ENCODE measurements at places on chromosomes 3 and 15. TPM values are rescaled to one million over a fixed set of nuclear protein-coding genes. Genes with fewer than 3 reads are reported as not detected.
A peak's percentile ranks its signal among the peaks of the same experiment; 100 is the strongest.

GRCh38 chr15:44566155-44566540, 29.2 kb downstream of the EIF3J start:
- peaks cover 82% of the 10 kb centered on the region for H3K36me3 ChIP-seq
- H3K27ac ChIP-seq: no peak overlapping the region
- H3K4me3 ChIP-seq: no peak overlapping the region
- no peak for DNase-seq

DNA sequence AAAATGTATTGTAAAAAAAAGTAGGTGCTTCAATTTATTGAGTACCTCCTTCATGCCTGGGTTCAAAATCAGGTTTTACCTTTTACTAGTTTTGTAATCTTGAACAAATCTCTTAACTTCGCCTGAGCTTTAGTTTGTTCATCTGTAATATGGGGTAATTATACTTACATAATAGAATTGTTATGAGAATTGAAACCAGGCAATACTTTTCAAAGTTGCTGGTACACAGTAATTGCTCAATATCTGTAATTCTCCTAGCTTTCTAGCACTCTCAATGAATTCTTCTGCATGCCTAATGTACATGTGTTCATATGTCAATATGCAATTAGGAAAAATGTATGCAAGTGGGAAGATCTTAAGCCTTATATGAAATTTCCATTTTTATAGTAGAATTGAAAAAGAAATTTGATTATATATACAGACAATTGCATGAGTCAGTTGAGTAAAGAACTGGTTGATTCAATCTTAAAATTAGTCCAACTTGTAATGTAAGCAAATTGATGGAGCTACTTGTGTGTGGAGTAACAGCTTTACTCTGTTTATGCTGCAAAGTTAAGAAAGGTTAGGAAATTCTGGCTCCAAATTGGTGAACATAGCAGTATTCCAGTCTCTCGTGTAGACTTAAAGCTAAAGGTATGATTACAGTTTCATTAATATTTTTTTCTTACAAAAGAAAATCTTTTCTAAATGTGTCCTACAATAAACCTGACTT, 4.1 kb downstream of the TNFSF10 start:
- no peak overlapping the region for H3K27ac ChIP-seq
- no peak for DNase-seq
- no peaks in the 10 kb centered on the region for H3K4me1 ChIP-seq
- no peaks in the 10 kb centered on the region for H3K27me3 ChIP-seq
- H3K36me3 ChIP-seq: no peaks in the 10 kb centered on the region

GRCh38 chr3:140456974-140457373, 220.9 kb upstream of the TRIM42 start:
- H3K4me3 ChIP-seq: no peak overlapping the region
- H3K36me3 ChIP-seq: no peaks in the 10 kb centered on the region
- DNase-seq: no peak
- H3K4me1 ChIP-seq: no peaks in the 10 kb centered on the region
- H3K27me3 ChIP-seq: no peaks in the 10 kb centered on the region
- H3K27ac ChIP-seq: no peak overlapping the region

DNA sequence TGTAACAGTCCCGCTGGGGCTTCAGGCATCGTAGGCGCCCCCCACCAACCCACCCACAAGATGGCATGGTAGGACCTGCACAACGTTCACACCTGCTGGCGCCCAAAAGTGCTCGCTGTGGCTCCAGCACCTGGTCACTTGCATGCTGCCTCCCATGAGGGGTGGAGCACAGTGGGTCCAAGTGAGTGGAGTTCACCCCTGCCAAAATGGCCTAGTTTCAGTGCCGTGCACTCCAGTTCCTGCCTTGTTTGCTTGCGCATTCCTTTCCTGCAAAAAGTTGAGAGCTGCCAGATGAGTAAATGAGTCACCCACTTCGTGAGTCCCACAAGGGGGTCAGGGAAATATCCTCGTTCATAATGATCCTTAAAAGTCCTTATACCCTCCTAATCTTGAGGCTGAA, 788.7 kb upstream of the DPPA4 start:
- DNase-seq: peak; percentile 46
- H3K4me3 ChIP-seq: no peak overlapping the region
- no peak overlapping the region for H3K27ac ChIP-seq
- no peaks in the 10 kb centered on the region for H3K36me3 ChIP-seq
- no peaks in the 10 kb centered on the region for H3K27me3 ChIP-seq

GRCh38 chr3:117297065-117297464, 587.5 kb downstream of the TUSC7 start:
- no peaks in the 10 kb centered on the region for H3K36me3 ChIP-seq
- H3K27me3 ChIP-seq: no peaks in the 10 kb centered on the region
- DNase-seq: no peak
- H3K27ac ChIP-seq: no peak overlapping the region

Gene MYD88
- total RNA-seq: 16.2 TPM

Gene AMOTL2
- total RNA-seq: 103 TPM

Gene CNBP
- 357 TPM for total RNA-seq

- H3K27me3 ChIP-seq: no peaks in the 10 kb centered on the region
- no peak overlapping the region for H3K27ac ChIP-seq
- no peak for DNase-seq
These were observed 176.5 kb upstream of the KCNMB2 start for GRCh38 chr3:178359728-178360127.

Gene JMJD7
- 22.1 TPM for total RNA-seq

- H3K4me1 ChIP-seq: no peaks in the 10 kb centered on the region
- no peak overlapping the region for H3K4me3 ChIP-seq
- H3K27ac ChIP-seq: peak overlapping the region; percentile 4
- no peak for DNase-seq
- no peaks in the 10 kb centered on the region for H3K27me3 ChIP-seq
These were observed 89.2 kb downstream of the TAMM41 start for GRCh38 chr3:11757441-11757875.

Gene C3orf38
- 37.9 TPM for total RNA-seq

Gene TMEM207
- not detected for total RNA-seq

- no peaks in the 10 kb centered on the region for H3K36me3 ChIP-seq
- H3K4me3 ChIP-seq: peak within 1 kb of the TSS; percentile 80
- H3K27me3 ChIP-seq: peaks cover 51% of the 10 kb centered on the region
- no peaks in the 10 kb centered on the region for H3K4me1 ChIP-seq
These were observed at the start of gene CLSTN2 for GRCh38 chr3:139935016-139935865. CLSTN2 (plus strand) TSS chr3:139935185.

- no peak overlapping the region for H3K27ac ChIP-seq
- DNase-seq: no peak
- no peaks in the 10 kb centered on the region for H3K27me3 ChIP-seq
- H3K4me1 ChIP-seq: peaks cover 3% of the 10 kb centered on the region
- no peak overlapping the region for H3K4me3 ChIP-seq
These were observed 20.8 kb downstream of the PIF1 start for GRCh38 chr15:64804619-64805018.

- peak; percentile 80 for DNase-seq
- no peak overlapping the region for H3K27ac ChIP-seq
- no peaks in the 10 kb centered on the region for H3K36me3 ChIP-seq
- H3K4me1 ChIP-seq: no peaks in the 10 kb centered on the region
- H3K27me3 ChIP-seq: no peaks in the 10 kb centered on the region
- no peak overlapping the region for H3K4me3 ChIP-seq
These were observed 225.5 kb downstream of the SLCO3A1 start for GRCh38 chr15:92079047-92079446.

GRCh38 chr15:54208786-54209185, 230.5 kb downstream of the UNC13C start:
- no peak overlapping the region for H3K4me3 ChIP-seq
- H3K36me3 ChIP-seq: no peaks in the 10 kb centered on the region
- no peak overlapping the region for H3K27ac ChIP-seq
- no peaks in the 10 kb centered on the region for H3K27me3 ChIP-seq

Gene SPSB4
- 8.2 TPM for total RNA-seq

Gene DUOXA2
- not detected for total RNA-seq

DNA sequence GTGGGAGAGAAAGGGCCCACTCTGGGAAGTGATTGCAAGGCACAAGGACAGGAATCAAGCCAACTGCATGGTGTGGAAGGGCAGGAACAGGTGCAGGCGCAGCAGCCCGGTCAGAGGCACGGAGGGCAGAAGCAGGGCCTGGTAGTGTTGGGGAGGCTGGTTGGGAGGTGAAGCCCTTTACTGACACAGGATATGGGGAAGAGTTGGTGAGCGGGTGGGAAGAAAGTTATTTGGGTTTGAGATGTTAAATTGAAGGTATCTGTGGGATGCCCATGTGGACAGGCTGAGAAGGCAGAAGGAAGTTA, 83.6 kb upstream of the ABHD2 start:
- H3K4me1 ChIP-seq: peaks cover 9% of the 10 kb centered on the region
- H3K36me3 ChIP-seq: no peaks in the 10 kb centered on the region
- peaks cover 8% of the 10 kb centered on the region for H3K27me3 ChIP-seq
- no peak overlapping the region for H3K27ac ChIP-seq
- DNase-seq: no peak

DNA sequence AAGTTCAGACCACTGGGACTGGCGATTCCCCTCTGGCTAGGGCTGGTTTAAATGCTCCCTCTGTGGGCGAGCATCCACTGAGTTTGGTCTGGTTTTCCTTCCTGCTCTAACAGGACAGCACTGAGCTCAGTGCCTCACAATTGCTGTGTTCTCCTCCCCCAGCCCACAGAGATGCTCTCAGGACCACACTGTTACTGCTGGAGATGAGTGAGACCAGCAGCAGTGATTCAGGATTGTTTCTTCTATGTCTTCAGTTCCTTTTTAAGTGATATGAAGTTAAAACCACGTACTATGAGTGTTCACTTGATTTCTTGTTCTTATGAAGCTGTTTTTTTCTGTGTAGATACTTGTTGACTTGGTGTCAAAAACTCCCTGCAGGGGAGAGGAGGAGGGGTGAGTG, 180.4 kb upstream of the COL8A1 start:
- no peak overlapping the region for H3K27ac ChIP-seq
- no peaks in the 10 kb centered on the region for H3K27me3 ChIP-seq
- H3K4me1 ChIP-seq: no peaks in the 10 kb centered on the region
- H3K36me3 ChIP-seq: no peaks in the 10 kb centered on the region
- no peak for DNase-seq
- H3K4me3 ChIP-seq: no peak overlapping the region

DNA sequence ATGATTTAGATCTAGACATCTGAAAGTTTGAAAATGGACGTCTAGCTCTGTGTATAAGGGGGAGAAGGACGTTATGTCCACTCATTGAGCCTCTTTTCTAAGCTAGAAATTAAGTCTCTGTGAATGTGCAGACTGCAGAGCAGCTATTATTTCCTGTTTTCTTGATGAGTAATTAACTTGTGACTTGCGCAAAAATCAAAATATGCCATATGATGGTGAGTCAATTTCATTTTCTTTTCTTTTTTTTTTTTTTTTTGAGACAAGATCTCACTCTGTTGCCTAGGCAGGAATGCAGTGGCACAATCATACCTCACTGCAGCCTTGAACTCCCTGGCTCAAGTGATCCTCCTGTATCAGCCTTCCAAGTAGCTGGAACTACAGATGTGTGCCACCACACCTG, 14.1 kb downstream of the LACTB start:
- H3K27me3 ChIP-seq: no peaks in the 10 kb centered on the region
- H3K27ac ChIP-seq: no peak overlapping the region
- peaks cover 4% of the 10 kb centered on the region for H3K36me3 ChIP-seq
- no peak overlapping the region for H3K4me3 ChIP-seq
- no peak for DNase-seq

Gene PPM1L
- 1.7 TPM for total RNA-seq

Gene CYP19A1
- total RNA-seq: not detected

GRCh38 chr3:48016301-48016973, at the start of gene MAP4:
MAP4 (minus strand) TSS chr3:48016416; CDS start chr3:47998860, 17,556 bp downstream.
- no peaks in the 10 kb centered on the region for H3K27me3 ChIP-seq
- no peak for DNase-seq
- peaks cover 7% of the 10 kb centered on the region for H3K4me1 ChIP-seq
- H3K27ac ChIP-seq: peak within 1 kb of the TSS; percentile 9
- no peak within 1 kb of the TSS for H3K4me3 ChIP-seq

GRCh38 chr15:74376825-74377581, 9.6 kb upstream of the CYP11A1 start:
- no peak for DNase-seq
- no peaks in the 10 kb centered on the region for H3K27me3 ChIP-seq
- H3K27ac ChIP-seq: no peak overlapping the region
- no peak overlapping the region for H3K4me3 ChIP-seq

DNA sequence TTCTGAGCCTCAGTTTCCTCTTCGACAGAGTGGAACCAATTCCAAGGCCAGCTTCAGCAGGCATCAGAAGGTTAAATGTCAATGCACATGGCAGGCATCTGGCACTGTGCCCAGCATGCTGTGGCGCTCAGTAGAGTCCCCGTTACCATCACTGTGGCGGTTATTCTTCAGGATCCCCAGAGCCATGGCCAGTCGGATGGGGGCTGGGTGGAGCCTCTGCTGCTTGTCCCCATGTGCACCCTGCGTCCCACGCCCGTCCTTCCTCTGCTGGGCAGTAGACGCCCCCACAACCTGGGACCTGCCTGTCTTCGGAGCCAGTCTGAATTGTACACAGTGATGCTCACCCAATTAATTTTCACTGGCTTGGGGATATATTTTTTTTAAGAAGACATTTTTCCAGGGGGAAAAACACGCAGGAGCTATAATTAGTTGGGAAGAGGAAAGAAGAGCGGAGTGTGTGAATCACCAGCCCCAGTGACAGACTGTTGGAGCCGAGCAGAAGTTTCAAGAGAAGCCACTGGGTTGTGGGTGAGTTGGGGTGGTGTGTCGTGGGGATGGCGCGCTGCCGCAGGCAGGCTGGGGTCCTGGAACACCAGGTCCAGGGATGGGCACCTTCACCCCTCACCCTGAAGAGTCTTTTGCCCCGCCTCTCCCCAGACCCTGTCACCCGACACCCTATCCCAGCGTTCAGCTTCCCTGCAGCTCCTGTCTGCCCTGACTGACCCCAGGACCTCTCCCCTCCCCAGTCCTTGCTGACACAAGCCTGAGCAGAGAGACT, 26.8 kb upstream of the RPL29 start:
- DNase-seq: no peak
- no peaks in the 10 kb centered on the region for H3K36me3 ChIP-seq
- no peaks in the 10 kb centered on the region for H3K4me1 ChIP-seq
- no peak overlapping the region for H3K27ac ChIP-seq
- H3K27me3 ChIP-seq: no peaks in the 10 kb centered on the region
- no peak overlapping the region for H3K4me3 ChIP-seq

Gene AAGAB
- total RNA-seq: 64.9 TPM

DNA sequence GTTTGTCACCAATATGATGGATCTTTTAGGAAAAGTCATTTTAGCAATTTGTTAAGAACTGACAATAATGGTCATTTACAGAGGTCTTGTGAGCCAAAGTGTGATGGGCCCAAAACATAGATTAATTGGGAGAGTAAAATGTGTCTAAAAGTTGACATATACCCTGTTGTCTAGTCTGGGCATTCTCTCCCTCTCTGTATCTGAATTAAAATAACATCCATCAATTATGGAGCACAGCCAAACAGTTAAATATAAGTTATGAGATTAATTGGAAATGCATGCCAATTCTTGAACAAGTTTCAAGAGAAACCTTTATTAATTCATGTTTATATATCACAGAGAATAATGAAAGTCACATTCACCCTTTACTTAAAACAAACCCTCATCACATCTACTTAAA, 13.6 kb upstream of the NANOGP8 start:
- DNase-seq: no peak
- H3K27ac ChIP-seq: no peak overlapping the region
- H3K27me3 ChIP-seq: no peaks in the 10 kb centered on the region
- no peaks in the 10 kb centered on the region for H3K36me3 ChIP-seq

GRCh38 chr3:126375835-126376331, 18.7 kb upstream of the KLF15 start:
- H3K36me3 ChIP-seq: no peaks in the 10 kb centered on the region
- DNase-seq: no peak
- no peak overlapping the region for H3K4me3 ChIP-seq
- H3K27me3 ChIP-seq: no peaks in the 10 kb centered on the region

- peak within 1 kb of the TSS; percentile 100 for H3K4me3 ChIP-seq
- H3K4me1 ChIP-seq: no peaks in the 10 kb centered on the region
- H3K36me3 ChIP-seq: peaks cover 39% of the 10 kb centered on the region
- H3K27me3 ChIP-seq: no peaks in the 10 kb centered on the region
These were observed at the start of gene PPP4R2 for GRCh38 chr3:72996473-72997333. PPP4R2 (plus strand) TSS chr3:72996811; CDS start chr3:72997038, 227 bp downstream.

Gene COL7A1
- total RNA-seq: 14.5 TPM

Data from endodermal cell (in vitro differentiated cells).